NCI-H1092 (cell line): ENCODE measurements at places on chromosomes 1 and 21.

DNA sequence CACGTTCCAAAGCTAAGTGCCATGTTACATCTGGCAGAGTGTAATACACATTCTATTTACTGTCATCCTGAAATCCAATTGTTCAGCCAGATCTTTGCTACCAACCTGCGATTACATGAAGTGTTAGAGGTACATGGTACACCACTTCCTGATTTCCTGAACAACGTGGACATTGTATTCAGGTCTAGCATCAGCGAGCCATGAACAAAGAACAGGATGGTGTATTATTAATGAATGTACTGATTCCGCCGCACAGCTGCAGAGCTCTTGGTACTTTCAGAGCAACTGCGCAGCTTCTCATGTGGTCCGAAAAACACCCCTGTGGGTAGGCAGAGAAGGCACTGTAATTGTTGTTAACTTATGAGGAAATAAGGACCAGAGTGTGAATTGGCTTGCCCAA, 511.4 kb downstream of the AJAP1 start:
- no peak for DNase-seq

GRCh38 chr1:240056350-240056749, 35.3 kb upstream of the FMN2 start:
- peak; percentile 31 for DNase-seq

GRCh38 chr1:42482635-42483153, 19.6 kb downstream of the CCDC30 start:
- DNase-seq: no peak

DNA sequence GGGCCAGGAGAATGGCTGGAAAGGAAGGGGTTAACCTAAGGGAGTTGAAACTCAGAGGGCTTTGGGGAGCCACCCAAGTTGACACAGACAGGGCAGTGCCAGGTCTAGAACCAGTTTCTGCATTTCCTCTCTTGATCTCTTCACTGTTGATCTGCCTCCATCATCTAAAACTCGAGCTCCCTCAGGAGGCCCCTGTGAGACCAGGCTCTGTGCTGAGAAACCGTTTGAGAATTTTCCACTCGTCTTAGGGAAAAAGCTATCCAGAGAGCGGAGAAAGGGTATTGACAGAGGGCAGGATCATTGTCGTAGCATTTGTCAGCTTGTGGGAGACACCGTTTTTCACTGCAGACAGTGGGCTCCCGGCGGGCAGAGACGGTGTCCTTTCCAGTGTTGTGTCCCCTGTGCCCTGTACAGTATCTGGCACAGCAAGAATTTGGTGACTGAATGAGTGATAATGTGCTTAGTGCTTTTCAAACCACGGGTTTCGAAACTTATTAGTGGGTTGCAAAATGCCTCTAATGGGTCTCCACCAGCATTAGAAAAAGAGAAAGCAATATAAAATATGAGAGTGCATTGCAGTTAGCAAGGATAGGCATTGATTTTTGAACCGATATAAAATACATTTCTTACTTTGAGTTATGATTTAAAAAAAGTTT, 31.1 kb downstream of the PROK1 start:
- DNase-seq: no peak

- peak; percentile 65 for DNase-seq
Observed at GRCh38 chr1:147504801-147505311, 36.4 kb upstream of the BCL9 start.

DNA sequence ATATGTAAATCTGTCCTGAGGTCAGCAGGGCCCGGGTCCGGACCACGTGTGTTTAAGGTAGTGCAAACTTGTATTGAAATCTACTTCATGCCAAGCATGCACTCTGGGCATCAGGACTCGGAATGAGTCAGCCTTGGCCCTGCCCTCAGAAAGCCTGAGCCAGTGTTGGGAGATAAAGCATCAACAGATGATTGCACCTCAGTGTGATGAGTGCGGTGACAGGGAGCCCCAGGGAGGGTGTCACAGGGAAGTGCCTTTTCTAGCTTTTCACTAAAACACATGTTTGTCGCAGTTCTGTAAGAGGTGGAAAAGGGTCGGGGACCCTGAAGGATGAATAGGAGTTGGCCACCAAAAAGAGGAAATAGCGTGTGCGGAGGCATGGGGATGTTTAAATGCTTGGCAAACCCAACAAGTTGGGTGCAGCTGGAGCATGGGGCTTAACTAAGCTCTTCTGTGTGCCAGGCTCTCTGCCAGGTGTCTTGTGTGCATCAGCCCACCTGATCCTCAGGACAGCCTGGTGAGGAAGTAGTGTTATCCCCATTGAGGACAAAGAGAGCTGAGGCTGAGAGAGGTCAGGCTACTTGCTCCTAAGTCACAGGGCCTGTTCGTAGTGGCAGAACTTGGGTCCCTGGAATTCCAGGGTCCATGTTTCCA, 48.2 kb upstream of the EPB41 start:
- no peak for DNase-seq

- DNase-seq: no peak
Observed at GRCh38 chr21:42276526-42277154, 38.6 kb downstream of the TFF3 start.

GRCh38 chr1:29825941-29826415, 589.7 kb downstream of the PTPRU start:
- no peak for DNase-seq

GRCh38 chr1:230768903-230769570, 21.8 kb downstream of the CAPN9 start:
- DNase-seq: no peak

GRCh38 chr1:231605149-231606100, 21.2 kb upstream of the DISC1 start:
- no peak for DNase-seq

- DNase-seq: no peak
Observed at GRCh38 chr21:44527983-44528633, 11.9 kb downstream of the KRTAP10-1 start.

GRCh38 chr1:4655674-4656532, 1.5 kb downstream of the AJAP1 start:
- DNase-seq: no peak
